ENCODE measurements at places on chromosomes 1 and 21.

DNA sequence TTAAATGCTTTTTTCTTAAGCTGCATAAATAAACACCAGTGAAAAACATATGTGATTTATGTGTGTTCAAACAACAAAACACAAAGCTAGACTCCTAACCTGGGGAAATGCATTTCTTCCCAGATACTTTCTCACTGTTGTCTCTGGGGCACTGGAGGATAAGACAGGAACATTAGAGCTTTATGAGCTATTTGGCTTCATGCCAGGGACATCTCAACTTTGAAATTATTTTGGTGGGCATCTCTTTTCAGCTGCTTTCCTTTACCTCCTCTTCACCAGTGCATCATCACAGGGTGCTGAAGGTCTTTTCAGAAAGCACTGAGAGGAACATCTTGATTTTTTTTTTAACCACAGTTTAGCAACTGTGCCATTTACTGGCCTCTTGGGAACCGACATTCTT, 212.9 kb downstream of the DNM3 start:
- DNase-seq = no peak

DNA sequence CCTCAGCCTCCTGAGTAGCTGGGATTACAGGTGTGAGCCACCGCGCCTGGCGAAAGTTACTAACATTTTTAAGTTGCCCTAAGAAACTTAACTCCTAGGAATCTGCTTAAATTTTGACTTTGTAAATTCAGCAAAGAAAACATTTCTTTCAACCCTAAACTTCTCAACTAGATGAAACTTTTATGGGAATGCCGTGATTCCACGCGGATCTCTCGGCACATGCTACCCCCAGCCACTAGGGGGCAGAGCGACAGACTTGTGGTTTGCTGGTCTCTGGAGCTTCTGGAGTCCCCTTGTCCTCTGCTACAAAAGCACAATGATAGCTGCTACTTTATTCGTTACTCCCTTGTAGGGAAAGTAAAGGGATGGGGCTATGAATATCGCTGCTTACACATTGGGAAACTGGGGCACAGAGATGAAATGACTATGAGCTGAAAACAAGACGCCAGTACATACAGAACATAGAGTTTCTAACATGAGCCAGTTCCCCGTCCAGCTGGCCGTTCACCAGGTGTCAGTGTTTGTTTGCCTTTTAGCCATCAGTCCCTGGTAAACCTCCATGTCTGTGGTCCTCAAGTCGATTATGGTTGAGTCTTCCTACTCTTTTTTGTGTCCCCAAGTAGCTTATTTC, 114.7 kb downstream of the PBX1 start:
- peak; percentile 70 for DNase-seq

GRCh38 chr21:26224366-26224765, 53.8 kb upstream of the APP start:
- DNase-seq = no peak

- DNase-seq = peak; percentile 67
These were observed 226.4 kb downstream of the DYRK1A start for GRCh38 chr21:37593015-37593414.
